ENCODE measurements at places on chromosomes 2 and 18.

- no peak for DNase-seq
These were observed 50.6 kb upstream of the ZEB2 start for GRCh38 chr2:144570566-144570965.

GRCh38 chr18:44973282-44973681 lies 292.6 kb downstream of the SETBP1 start:
- DNase-seq: no peak

GRCh38 chr18:63559567-63560491 lies 17.7 kb downstream of the SERPINB12 start:
- no peak for DNase-seq

DNA sequence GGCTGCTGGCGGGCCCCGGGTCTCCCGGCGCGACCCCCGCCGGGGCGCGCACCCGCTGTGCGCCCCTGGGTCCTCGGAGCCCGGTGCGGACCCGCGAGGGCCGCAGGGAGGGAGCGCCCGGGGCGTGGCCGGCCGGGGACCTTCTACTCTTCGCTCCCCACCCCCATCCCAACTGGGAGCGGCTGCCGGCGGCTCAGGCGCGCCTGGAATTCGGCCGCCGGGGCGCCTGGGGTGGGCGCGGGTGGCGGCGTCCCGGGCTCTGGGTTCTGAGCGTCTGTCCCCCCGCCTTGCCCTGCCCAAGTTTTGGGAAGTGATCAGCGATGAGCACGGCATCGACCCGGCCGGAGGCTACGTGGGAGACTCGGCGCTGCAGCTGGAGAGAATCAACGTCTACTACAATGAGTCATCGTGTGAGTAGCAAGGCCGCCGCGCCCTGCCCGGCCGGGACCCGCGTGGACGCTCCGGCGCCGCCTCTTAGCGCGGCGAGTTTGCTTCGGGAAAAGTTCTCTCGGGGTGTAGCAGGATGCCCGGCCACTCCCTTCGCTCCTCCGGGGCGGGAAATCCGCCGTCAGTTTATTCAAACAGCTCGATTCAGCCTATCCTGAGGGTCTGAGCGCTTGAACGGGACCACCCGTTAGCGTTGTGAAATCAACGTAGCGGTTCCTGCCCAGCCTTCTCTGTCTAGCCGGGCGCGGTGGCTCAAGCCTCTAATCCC lies 502 bp downstream of the TUBB6 start:
- DNase-seq: peak; percentile 71

GRCh38 chr18:44178476-44178875 lies 502.2 kb upstream of the SETBP1 start:
- no peak for DNase-seq

DNA sequence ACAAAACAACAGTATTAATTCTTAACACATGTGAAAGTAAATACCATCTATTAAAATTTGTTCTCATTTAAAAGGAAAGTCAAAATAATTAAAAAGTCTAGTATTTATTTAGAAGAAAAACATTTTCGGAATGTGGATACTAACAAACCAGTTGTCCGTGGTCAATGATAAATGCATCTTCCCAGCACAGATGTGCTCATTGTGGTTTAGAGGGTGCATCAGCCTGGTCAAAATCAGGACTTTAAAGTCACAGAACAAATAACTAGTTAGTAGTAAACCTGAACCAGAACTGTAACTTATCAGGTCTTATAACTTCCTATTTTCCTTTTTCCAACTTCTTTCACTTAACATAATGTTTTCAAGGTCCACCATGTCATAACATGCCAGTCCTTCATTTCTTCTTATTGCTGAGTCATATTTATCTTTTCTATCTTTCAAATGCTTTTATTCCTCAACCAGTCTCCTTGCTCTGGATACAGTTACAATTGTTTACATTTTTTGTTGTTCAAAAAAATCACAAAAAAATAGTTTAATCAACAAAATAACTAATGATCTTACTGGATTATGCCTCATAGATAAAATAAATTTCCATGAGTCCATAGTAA lies 55.8 kb downstream of the ID2 start:
- DNase-seq: no peak

GRCh38 chr2:128689971-128690370 lies 371.3 kb upstream of the HS6ST1 start:
- DNase-seq: no peak

DNA sequence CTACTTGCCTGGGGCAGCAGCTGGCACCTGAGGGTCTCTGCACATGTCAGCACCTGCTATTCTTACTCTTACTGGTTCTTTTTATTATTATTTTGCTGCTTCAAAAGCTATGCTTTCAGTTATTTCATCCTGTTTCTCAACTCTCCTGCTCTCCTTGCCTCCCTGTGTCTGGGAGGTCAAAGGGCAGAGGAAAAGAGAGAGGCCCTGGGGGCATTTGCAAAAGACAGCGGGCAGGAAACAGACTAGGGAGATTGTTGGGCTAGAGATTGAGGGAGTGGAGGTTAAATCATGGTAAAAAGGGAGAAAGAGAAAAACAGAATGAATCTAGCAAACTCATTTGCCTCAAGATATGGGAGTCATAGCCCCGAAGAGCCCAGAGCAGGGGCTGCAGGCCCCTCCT lies 21.1 kb upstream of the RPL31 start:
- no peak for DNase-seq

DNA sequence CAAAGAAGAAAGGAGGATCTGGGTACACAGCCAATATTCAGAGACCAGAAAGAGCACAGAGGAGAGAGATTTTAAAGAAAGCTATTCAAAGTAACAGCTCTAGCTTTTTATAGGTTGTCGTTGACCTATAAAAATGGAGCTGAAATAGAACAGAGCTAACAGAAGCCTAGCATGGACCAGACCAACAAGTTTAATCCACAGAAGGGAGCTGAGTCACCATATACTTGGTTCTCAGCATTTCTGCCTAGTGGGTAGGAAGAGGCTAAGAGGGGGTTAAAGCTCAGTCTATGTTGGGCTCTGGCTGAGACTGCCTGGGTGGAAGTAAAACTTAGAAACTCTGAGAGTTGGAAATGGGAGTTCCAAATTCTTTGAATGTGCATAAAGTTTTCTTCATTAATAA lies 678.0 kb upstream of the CDH2 start:
- DNase-seq: no peak

DNA sequence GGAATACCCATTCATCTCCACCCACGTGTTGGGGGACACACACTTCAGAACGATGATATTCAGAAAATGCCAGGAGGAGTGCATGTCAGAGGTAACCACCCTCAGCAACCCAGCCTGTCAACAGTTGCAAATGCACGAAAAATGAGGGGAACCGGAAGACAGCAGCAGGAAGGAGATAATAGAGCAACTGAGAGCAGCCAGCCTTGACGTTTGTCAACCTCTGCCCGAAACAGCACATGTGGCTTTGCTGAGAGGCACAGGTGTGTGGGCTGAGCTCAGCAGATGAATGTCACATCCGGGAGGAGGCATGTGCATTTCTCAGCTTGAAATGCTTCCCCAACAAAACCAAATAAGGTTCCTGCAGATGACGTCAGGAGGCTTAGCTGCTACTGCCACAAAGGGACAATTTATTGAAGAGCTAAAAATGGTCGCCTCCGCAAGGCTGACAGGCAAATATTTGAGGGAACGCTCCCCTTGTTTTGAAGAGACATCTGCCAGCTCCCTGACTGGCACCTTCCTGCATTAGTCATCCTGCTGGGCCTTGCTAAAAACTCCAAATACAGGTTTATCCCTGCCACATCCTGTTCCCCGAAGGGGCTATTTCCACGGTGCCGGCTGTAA lies 419.0 kb downstream of the NBAS start:
- DNase-seq: no peak

DNA sequence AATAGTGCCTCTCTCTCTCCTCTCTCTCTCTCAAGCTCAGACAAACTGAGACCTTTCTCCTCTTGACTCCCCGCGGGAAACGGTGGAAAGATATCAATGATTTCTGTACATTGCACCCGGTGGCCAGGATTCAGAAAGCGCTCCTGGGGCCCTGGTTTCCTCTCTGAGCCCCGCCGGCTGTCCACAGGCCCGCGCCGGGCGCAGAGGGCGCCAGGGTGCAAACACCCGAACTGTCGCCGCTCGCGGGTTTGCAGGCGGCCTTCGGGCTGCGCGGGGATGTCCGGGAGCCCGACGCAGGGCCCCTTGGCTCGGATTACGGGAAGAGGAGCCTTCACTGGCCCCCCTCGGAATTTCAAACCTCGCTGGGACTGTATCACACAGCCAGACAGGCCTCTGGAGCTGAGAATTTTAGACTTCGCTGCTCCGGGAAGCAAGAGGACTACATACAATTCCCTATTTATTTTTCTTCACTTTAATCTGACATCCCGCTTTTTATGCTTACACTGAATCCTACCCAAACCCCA lies 5.2 kb upstream of the EN1 start:
- no peak for DNase-seq

DNA sequence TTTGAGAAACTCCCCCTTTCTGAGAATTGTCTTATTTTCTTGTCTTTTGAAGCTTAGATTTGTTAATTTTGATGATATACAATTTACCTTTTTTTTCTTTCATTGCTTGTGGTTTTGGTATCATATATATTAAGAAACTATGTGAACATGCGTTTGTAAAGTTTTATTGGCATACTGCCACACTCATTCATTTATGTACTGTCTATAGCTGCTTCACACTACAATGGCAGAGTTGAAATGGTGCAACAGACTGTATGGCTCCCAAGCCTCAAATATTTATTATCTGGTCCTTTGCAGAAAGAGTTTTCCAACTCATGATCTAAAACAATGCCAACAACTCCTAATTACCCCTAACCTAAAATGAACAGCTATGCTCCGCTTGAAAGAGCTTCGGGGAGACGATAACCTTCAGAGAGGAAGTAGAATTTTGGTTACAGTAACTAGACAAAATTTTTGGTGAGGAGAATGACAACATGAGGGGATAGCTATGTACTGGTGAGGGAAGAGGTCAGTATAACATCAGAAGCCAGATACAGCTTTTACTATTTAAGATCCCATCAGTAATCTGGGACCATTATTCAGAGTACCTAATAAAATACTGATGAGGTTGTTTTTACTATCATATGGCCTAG lies 16.1 kb downstream of the PPP3R1 start:
- DNase-seq: no peak

All from AG04450 (cell line).